ENCODE measurements at places on chromosomes 6 and 20. TPM values are rescaled to one million over a fixed set of nuclear protein-coding genes. Genes with fewer than 3 reads are reported as not detected.

- no peak for DNase-seq
- H3K27ac ChIP-seq = peak overlapping the region; percentile 71
- no peaks in the 10 kb centered on the region for H3K36me3 ChIP-seq
- peaks cover 46% of the 10 kb centered on the region for H3K4me1 ChIP-seq
- no peaks in the 10 kb centered on the region for H3K27me3 ChIP-seq
- H3K4me3 ChIP-seq = no peak overlapping the region
Measured at GRCh38 chr6:125169058-125169457, 15.5 kb downstream of the TPD52L1 start.

- no peak for DNase-seq
- H3K27ac ChIP-seq = no peak overlapping the region
- no peak overlapping the region for H3K4me3 ChIP-seq
Measured at GRCh38 chr6:28673787-28674671, 148.3 kb downstream of the GPX5 start.

- no peaks in the 10 kb centered on the region for H3K4me1 ChIP-seq
- H3K36me3 ChIP-seq = no peaks in the 10 kb centered on the region
- no peak overlapping the region for H3K4me3 ChIP-seq
- no peaks in the 10 kb centered on the region for H3K27me3 ChIP-seq
Measured at GRCh38 chr20:45592574-45593189, 13.6 kb upstream of the WFDC8 start.

DNA sequence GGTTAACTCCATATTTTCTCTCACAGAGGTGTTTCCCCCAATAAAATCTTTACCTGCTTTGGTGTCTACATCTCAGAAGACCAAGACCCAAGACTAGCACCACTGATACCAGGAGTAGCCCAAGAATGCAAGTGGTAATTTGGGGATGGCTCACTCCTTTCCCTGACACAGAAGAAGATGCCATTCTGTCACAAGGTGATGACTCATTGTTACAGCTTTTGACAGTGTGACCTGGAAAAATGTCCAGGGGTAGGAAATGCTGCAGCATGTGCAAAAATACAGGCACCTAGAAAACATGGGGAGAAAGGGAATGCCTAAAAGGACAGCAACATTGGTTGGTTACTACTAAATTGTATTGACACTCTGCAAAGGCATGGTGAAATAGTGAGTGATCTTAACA is 254.0 kb upstream of the GJE1 start:
- no peak for DNase-seq
- no peak overlapping the region for H3K4me3 ChIP-seq
- H3K36me3 ChIP-seq = no peaks in the 10 kb centered on the region
- no peaks in the 10 kb centered on the region for H3K4me1 ChIP-seq
- H3K27me3 ChIP-seq = no peaks in the 10 kb centered on the region
- H3K27ac ChIP-seq = no peak overlapping the region

- no peak overlapping the region for H3K27ac ChIP-seq
- no peak overlapping the region for H3K4me3 ChIP-seq
- H3K4me1 ChIP-seq = no peaks in the 10 kb centered on the region
- H3K27me3 ChIP-seq = no peaks in the 10 kb centered on the region
- DNase-seq = no peak
- no peaks in the 10 kb centered on the region for H3K36me3 ChIP-seq
Measured at GRCh38 chr6:114739656-114740055, 396.8 kb upstream of the HS3ST5 start.

GRCh38 chr6:128099571-128100197 is 198.8 kb upstream of the THEMIS start:
- H3K27me3 ChIP-seq = no peaks in the 10 kb centered on the region
- H3K4me3 ChIP-seq = no peak overlapping the region
- no peaks in the 10 kb centered on the region for H3K4me1 ChIP-seq
- H3K27ac ChIP-seq = no peak overlapping the region

- no peak overlapping the region for H3K4me3 ChIP-seq
- no peak for DNase-seq
- H3K27ac ChIP-seq = no peak overlapping the region
- H3K36me3 ChIP-seq = no peaks in the 10 kb centered on the region
- no peaks in the 10 kb centered on the region for H3K4me1 ChIP-seq
- no peaks in the 10 kb centered on the region for H3K27me3 ChIP-seq
Measured at GRCh38 chr6:90186026-90186425, 110.6 kb downstream of the BACH2 start.

- H3K4me3 ChIP-seq = no peak overlapping the region
- no peaks in the 10 kb centered on the region for H3K4me1 ChIP-seq
- no peak overlapping the region for H3K27ac ChIP-seq
- no peaks in the 10 kb centered on the region for H3K27me3 ChIP-seq
- no peaks in the 10 kb centered on the region for H3K36me3 ChIP-seq
- DNase-seq = no peak
Measured at GRCh38 chr6:83594941-83595340, 82.6 kb downstream of the PRSS35 start.

DNA sequence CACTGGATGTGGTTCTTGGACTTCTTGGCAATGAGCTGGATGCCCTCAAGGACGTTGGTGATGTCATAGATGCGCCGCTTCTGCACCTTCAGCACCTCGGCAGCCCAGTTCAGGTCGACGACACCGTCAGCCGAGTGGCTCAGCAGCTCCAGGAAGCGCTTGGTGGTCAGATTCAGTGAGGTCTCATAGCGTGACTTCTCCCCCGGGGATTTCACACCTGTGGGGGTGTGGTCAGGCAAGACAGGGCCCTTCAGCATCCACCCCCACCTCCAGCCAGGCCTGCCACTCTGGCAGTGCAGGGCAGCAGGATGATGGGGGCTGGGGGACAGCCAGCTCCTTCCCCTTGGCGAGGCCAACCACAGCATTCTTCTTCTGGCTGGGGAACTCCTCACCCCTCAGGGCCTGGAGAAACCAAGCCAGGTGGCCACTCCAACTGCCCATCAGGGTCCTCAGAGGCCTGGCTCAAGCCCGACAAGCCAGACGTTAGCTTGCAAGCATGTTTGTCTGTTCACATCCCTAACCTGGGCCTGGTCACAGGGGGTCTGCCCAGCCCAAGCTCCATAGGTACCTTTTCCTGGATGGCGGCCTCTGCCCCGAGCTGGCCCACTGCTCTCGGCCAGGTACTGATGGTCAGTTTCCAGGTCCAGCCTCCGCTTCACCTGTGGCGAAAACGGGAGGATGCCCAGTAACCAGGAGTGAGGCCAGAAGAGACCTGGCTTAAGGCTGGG is 5.7 kb upstream of the NECAB3 start:
- H3K27me3 ChIP-seq = no peaks in the 10 kb centered on the region
- peak overlapping the region; percentile 12 for H3K27ac ChIP-seq
- no peaks in the 10 kb centered on the region for H3K36me3 ChIP-seq
- H3K4me3 ChIP-seq = no peak overlapping the region

GRCh38 chr6:52423971-52424381 is 3.8 kb downstream of the EFHC1 start:
- no peak for DNase-seq
- no peaks in the 10 kb centered on the region for H3K27me3 ChIP-seq
- no peaks in the 10 kb centered on the region for H3K36me3 ChIP-seq
- peak overlapping the region; percentile 81 for H3K27ac ChIP-seq
- H3K4me3 ChIP-seq = peak overlapping the region; percentile 28

GRCh38 chr6:77074037-77074713 is 389.1 kb downstream of the HTR1B start:
- no peaks in the 10 kb centered on the region for H3K36me3 ChIP-seq
- no peaks in the 10 kb centered on the region for H3K27me3 ChIP-seq
- no peak overlapping the region for H3K4me3 ChIP-seq
- H3K4me1 ChIP-seq = no peaks in the 10 kb centered on the region
- H3K27ac ChIP-seq = no peak overlapping the region

- no peaks in the 10 kb centered on the region for H3K36me3 ChIP-seq
- no peaks in the 10 kb centered on the region for H3K27me3 ChIP-seq
- no peak for DNase-seq
- no peak overlapping the region for H3K27ac ChIP-seq
- no peak overlapping the region for H3K4me3 ChIP-seq
Measured at GRCh38 chr6:138862456-138862855, 66.6 kb downstream of the ECT2L start.

- H3K4me1 ChIP-seq = no peaks in the 10 kb centered on the region
- no peak overlapping the region for H3K27ac ChIP-seq
- no peak overlapping the region for H3K4me3 ChIP-seq
- no peak for DNase-seq
Measured at GRCh38 chr20:43974695-43975094, 60.0 kb downstream of the TOX2 start.

DNA sequence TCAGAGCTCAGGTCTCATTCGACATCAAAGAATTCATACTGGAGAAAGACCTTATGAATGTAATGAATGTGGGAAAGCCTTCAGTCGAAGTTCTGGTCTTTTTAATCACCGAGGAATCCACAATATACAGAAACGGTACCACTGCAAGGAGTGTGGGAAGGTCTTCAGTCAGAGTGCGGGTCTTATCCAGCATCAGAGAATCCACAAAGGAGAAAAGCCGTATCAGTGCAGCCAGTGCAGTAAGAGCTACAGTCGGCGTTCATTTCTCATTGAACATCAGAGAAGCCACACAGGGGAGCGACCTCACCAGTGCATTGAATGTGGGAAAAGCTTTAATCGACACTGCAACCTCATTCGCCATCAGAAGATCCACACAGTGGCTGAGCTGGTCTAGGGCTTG is 7.7 kb downstream of the ZSCAN9 start:
- H3K4me3 ChIP-seq = no peak overlapping the region
- peaks cover 43% of the 10 kb centered on the region for H3K36me3 ChIP-seq
- H3K27me3 ChIP-seq = no peaks in the 10 kb centered on the region
- DNase-seq = no peak
- no peaks in the 10 kb centered on the region for H3K4me1 ChIP-seq

DNA sequence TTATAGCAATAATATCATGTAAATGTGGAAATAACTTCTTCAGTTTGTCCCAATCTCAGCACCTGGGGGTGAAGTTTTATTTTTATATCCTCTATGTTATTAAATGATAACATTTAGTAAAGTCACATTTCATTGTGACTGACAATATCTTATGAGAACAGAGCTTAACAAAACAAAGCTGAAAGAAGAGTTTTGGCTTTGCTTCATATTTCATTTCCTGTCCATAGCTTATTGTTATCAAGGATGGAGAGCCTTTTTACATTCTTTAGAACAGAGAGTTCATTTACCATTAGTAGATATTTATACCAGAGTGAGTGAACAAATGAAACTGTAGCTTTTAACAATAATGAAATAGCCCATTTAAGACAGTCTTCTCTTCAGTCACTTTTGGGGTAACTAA is 231.9 kb upstream of the SGK1 start:
- no peaks in the 10 kb centered on the region for H3K4me1 ChIP-seq
- DNase-seq = no peak
- H3K36me3 ChIP-seq = no peaks in the 10 kb centered on the region
- no peak overlapping the region for H3K4me3 ChIP-seq
- H3K27me3 ChIP-seq = no peaks in the 10 kb centered on the region

GRM1 gene
- total RNA-seq = not detected

CST1 gene
- not detected for total RNA-seq

AIG1 gene
- total RNA-seq = 32.9 TPM

PGBD1 gene
- total RNA-seq = 8.3 TPM

SALL4 gene
- total RNA-seq = not detected

CLDN20 gene
- total RNA-seq = not detected

GHRH gene
- total RNA-seq = not detected

TNF gene
- total RNA-seq = 3.2 TPM

ADGRF1 gene
- not detected for total RNA-seq

Measured in thoracic aorta (tissue), 2 donors.